ENCODE measurements at places on chromosomes 12 and 14. TPM values are rescaled to one million over a fixed set of nuclear protein-coding genes. Genes with fewer than 3 reads are reported as not detected.

GRCh38 chr12:9760699-9761418 lies at the start of gene CD69:
CD69 (minus strand) TSS chr12:9760901; CDS start chr12:9760820, 81 bp downstream.
- no peak for DNase-seq

SMCO2 gene
- total RNA-seq = not detected

HIF1A gene
- 47.1 TPM for total RNA-seq

GRCh38 chr14:66216763-66217162 lies 269.4 kb upstream of the CCDC196 start:
- no peak for DNase-seq

DNA sequence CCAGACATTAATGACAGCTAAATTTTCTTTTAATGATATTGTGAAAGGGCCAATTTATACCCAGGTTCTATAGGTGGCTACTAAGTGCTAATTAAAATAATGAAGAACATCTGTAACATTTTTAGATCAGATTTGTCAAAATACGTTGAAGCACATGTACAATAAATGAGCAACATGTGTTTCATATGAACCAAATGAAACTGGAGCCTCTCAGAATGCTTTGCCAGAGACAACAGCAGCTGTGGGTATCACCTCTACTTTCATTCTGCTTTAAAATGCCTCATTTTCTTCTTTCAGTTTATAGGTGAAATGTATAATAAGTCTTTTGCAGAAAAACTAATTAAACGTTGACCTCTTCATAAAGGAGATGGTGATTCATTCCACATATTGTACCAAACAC lies 26.1 kb upstream of the MYF6 start:
- no peak for DNase-seq

All from Right ventricle myocardium superior (tissue), 1 donor.